ENCODE measurements at places on chromosomes 3 and 15. TPM values are rescaled to one million over a fixed set of nuclear protein-coding genes. Genes with fewer than 3 reads are reported as not detected.

Gene LHFPL4
- 0.08 TPM for total RNA-seq

Gene LCTL
- 1.3 TPM for total RNA-seq

Gene ZNF660
- total RNA-seq: 2.6 TPM

Gene LYZL4
- total RNA-seq: not detected

Gene PCLAF
- 116 TPM for total RNA-seq

Gene EPB42
- not detected for total RNA-seq

Gene TMEM207
- total RNA-seq: not detected

Gene CIB2
- total RNA-seq: 3.8 TPM

Gene SHF
- 2.0 TPM for total RNA-seq

Gene NPRL2
- total RNA-seq: 9.9 TPM

Gene FAM98B
- 3.4 TPM for total RNA-seq

Gene RASL12
- total RNA-seq: 181 TPM

Gene SPTSSB
- not detected for total RNA-seq

Gene GOLGA8R
- total RNA-seq: 1.6 TPM

Gene CACNA1D
- not detected for total RNA-seq

DNA sequence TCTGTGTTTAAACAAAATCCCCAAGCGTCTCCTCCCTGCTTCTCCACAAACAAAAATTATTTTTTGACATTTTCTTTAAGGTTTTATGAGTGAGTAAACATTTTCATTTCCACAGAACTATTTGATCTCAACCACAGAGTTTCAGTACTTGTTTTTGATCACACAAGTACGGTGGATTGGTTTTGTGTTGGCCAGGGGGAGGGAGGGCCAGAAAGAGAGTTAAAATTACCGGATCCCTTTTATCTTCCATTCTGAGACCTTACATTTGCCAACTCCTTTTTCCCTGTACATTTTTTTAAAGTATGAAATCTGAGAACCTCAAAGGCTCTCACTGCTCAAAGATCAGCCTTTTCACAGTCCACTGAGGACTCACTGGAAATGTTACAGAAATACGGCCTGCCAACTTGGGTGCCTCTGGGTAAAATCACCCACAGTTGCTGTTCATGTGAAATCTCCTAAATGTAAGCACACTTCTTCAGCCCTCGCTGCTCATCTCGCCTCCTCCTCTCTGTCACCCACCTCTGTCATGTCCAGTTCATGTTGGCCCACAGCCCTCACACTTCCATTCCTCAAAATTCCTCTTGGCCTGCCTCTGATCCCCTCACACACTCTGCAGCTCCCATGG is 1.7 kb downstream of the HOMER2 start:
- no peak for DNase-seq

- DNase-seq: no peak
These were observed 420.2 kb downstream of the TBC1D5 start for GRCh38 chr3:17322106-17322793.

- DNase-seq: peak; percentile 88
These were observed 33.9 kb upstream of the TMCO5A start for GRCh38 chr15:37900326-37901221.

GRCh38 chr3:46067401-46067800 is 40.1 kb upstream of the XCR1 start:
- DNase-seq: no peak

- DNase-seq: no peak
These were observed 112.0 kb upstream of the RPL32 start for GRCh38 chr3:12953201-12953995.

DNA sequence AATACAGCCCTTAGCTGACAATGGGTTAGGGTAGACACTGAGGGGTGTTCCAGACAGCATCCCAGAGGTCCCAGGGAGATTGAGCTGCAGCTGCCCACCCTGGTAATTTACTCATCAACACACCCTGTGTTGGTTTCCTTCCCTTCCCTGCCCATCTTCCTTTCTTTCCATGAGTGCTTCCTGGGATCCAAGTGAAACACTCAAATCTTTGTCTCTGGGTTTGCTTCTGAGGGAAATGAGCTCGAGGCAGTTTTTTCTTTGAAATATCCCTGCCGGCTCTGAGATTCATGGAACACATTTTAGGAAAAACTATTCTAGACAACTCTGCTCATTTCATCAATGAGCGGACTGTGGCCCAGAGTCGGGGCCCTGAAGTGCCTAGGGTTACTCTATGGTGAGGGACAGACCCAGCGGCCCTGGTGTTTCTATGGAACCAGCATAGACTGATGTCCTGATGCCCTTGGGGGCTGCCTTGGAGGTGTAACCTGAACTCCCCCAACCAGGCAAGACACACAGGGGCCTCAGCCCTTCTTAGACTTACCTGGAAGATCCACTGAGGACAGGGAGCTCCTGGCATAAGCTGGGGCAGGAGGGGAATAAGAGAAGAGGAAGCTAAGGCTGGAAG is 14.9 kb upstream of the CSRNP1 start:
- no peak for DNase-seq

DNA sequence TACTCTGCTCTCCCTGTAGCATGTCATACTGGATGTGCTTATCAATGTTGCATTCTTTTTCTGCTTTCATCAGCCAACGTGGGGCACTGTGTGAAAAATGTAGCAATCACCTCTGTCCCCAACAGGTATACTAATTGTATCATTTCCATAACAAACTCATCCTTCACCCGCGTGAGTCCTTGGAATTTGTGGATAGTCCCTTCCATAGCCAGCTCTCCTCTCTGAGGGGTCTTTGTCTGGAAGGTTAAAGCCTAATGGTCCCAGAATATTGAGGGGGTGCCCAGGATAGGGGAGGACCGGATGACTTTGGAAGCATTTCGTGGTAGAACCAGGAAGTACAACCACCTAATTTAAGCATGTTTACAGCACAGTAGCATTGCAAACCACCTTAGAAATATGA is 124.6 kb downstream of the FOXB1 start:
- DNase-seq: no peak

DNA sequence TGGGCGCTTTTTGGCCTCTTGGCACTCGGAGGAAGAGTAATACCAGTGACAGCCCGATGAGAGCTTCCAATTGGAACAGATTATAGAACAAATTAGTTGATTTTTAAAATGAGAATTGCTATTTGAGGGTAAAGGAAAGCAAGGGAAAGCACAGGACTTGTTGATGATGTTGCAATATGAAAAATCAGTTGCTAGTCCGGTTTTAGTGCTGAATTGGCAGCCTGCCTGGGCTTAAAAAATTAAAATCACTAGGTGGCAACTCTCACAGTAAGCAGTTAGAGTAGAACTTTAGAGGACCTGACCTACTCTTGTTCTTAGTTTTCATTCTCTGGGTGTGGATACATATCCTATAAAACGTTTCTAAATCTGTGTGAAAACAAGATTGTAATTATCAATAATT is 2.1 kb upstream of the SCAANT1 start:
- no peak for DNase-seq

GRCh38 chr3:81502236-81502635 is 259.2 kb downstream of the GBE1 start:
- no peak for DNase-seq

DNA sequence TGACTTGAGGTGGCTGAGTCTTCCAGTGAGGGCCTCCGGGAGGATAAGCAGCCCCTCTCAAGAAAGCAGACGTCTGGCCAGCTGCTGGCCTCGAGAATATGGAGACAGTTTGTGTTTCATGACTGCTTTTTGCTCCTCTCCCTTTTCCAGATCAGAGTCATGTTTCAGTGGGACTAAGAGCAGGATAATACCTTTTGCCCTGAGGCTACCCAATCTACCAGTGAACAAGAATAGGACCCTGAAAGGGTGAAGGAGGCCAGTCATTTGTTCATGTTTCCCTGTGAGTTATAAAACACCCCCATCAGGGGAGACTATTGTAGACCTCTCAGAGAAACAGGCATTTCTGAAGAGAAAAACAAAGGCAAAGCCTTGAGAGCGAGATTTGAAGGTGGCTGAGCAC is 137.4 kb downstream of the RYR3 start:
- DNase-seq: no peak

GRCh38 chr3:19711160-19711782 is 222.7 kb downstream of the EFHB start:
- no peak for DNase-seq

DNA sequence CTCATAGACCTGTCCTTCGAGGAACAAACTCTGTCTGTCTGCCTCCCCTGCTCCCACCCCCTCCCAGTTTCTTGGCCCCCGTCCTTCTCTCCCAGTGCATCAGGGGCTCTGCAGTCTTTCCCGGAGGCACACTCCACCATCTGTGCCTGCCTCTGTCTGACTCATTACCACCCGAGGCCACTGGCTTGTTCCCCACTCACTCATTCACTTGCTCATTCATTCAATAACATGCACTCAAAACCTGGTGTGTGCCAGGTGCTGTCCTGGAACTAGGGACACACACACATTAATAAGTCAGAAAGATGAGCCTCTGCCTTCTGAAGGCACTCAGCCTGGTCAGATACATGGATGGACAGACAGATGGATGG is 12.4 kb downstream of the AMIGO3 start:
- DNase-seq: no peak

- no peak for DNase-seq
These were observed 137.7 kb downstream of the IGF1R start for GRCh38 chr15:98785807-98786621.

GRCh38 chr15:43251185-43251870 is 15.4 kb downstream of the TGM5 start:
- no peak for DNase-seq

DNA sequence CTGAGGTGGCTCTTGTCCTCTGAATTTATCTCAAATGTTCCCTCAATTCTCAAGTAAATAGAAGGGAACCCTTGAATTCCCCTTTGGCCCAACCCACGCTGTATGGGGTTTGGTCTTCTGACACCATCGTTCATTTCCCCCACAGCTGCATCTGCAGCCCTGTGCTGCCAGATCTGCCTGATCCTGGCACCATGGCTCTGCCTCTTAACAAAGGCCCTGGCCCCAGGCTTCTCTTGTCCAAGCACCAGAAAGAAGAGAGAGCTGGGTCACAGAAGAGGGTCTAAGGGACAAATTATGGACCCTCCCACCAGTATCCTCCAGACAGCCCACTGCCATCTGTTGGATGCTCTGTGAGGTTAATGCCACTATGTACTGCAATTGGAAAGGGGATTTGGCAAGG is 1.8 kb downstream of the MAP1A start:
- no peak for DNase-seq

DNA sequence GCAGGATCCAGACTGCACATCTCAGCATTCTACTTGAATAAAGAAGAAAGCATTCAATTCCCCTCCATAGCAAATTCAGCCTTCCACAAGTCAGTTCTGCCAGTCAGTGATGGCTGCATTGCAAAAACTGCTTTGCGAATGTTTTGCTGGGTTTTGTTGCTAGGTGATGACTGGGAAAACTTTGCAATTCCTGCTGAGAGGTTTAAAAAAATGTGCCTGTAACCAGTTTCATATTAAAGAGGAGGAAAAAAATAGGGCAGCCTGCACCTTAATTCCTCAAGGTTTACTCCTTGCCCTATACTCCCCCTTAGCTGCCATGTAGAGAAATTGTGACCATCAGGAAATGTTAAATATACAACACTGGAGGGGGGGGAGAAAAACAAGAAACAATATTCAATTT is 225.6 kb upstream of the ATP11B start:
- no peak for DNase-seq

DNA sequence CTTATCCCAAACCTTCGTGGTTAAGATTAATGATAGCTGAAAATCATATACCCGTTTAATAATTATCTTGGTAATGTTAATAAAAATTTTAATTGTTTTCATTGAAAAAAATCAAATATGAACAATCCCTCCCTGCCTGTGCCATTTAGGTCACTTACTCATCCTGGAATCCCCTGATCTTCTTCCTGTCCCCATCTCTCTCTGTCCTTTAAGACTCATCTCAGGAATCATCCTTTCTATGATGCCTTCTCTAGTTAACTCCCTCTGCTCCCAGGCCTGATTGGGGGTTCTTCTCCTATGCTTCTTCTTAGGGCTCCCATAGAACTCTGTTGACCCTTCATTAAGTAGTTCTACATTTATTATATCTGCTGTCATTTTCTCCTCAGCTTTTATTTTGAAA is 91.6 kb downstream of the MBNL1 start:
- no peak for DNase-seq

GRCh38 chr3:12871404-12871983 is 30.1 kb upstream of the RPL32 start:
- no peak for DNase-seq
